OCI-LY7 (cell line): ENCODE measurements at places on chromosomes 5 and 9.

DNA sequence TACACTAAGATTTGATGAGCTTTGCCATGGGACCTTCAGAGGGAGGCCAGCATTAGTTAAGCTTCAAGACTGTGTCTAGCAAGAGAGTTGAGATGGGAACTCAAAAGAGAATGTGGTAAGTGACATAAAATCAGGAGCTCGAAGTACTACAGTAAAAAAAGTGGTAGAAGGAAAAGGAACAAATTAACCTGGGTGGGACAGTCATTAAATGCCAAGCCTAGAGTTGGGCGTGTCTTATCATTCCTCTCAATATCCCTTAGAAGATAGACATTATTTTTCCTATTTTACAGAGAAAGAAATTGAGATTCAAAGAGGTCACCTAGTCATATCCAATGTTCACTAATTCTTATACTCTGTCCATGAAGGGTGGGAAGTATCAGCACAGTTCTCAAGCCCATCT is 3.3 kb upstream of the TXN start:
- DNase-seq, result no peak

DNA sequence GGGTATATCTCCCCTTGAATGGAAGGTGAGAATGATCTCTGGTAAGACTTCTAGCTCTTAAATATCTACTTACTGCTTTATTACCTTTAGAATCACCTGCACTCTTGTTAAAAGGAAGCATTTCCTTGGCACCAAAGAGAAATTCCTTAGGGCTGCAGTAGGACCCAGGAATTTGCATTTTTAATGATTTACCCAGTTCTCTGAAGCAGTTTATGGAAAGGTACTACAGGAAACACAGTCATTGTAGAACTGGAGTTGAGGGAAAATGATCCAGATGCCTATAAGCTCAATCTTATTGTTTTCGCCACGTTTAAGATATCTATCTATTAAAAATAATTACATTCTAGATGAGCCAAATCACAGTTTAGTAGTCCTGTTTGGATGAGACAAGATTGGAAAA is 9.5 kb upstream of the C9 start:
- DNase-seq, result no peak

DNA sequence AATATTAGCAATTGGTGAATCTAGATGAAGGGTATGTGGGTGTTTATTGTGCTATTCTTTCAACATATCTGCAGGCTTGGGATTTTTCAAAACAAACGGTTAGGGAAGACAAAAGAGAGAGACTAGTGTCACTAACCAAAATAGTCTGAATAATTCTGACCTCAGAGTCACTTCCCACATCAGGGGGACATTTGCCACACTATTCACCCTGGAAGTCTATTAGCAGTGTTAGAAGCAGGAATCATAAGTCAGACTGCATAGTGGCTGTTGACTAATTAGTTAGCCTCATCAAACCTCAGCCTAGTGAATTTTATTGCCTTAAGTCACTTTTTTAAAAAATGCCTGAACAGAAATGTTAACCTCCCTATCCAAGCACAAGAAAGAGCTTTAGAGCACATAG is 169.2 kb upstream of the RGMB start:
- DNase-seq, result no peak

DNA sequence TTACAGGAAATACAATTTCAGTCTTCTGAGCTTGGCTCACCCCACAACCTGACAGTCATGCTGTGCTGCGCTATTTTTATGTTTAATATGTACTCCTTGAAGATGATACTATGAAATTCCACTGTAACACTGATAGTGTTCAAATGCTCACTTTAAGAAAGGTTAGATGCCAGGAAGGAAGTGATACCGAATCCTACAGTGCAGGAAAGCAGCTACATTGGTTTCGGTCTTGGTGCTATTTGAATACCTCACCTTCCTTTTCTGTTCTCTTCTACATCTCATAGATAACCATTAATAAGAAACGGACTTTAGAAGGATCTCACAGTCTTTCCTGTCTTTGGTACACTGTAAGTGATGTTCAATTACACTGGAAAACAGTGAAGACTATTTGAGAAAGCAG is 117.6 kb downstream of the SEMA5A start:
- no peak for DNase-seq

DNA sequence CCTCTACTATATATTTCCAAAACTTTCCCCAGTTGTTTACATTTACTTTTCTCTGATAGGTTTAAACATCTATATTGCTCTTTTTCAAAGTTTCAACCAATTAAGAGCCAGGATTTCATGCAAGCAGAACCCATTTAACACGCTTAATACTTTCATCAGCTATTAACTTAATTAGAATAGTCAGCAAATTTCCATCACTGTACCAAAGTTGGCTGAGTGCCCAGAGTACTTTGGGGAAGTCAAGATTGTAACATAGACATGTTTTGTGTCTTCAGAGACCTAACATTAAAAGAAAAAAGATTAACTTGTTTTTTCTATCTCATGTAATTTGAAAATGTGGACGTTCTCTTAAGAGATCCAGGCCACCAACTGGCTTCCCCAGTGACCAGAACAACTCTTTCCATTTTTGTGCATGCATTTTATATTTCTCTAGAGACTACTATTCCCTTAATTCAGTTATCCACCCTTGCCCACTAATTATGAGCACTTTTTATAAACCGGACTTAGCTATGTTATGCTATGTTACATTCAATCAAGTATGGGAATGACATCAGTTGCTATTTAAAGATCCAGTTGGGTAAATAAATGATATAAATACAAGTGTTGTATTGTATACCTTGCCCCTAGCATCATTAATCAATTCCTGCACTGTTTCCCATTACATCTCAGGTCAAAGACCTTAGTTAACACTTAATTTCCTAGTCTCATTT is 478.1 kb upstream of the NMUR2 start:
- no peak for DNase-seq

- peak; percentile 18 for DNase-seq
Measured at GRCh38 chr9:98168941-98169488, 23.4 kb downstream of the CORO2A start.

GRCh38 chr5:176637556-176637955 is 7.1 kb downstream of the EIF4E1B start:
- DNase-seq, result no peak

DNA sequence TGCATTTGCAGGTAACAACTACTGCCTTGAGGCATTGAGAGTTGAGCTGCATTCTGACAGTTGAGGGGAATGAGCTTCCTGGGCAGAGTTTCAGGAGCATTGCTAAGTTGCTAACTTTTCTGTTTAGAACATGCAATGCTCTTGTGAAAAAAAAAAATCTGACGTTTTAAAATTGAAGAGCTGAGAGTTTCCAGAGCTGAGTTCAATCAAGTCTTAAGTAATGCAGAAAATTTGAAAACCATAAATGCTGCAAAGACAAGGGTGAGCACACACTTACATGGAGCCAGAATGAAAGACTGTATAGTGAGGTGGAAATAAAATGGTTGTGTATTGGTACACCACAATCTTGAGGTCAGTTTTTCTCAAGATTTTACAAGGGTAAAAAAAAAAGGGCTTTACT is 166.0 kb downstream of the GABRB2 start:
- DNase-seq, result no peak

DNA sequence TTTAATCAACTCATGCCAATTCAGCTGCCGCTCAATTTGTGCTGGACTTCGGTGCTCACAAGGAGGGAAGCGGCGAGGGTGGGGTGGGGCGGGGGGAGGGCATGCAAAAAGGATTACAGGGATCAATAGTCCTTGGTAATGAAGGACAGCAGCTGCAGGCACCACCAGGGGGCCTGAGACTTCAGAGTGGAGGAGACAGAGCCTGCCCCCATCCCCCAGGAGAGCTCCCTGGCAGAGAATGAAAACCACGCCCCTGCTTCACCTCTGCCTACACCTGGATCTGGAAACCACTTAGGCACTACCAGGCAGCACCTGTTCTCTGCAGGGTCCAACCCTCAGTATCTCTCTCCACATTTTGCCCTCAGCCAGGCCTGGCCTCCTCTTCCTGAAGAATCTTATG is 155.6 kb downstream of the TRIM32 start:
- DNase-seq, result no peak

GRCh38 chr5:141564216-141564692 is 54.5 kb downstream of the DIAPH1 start:
- peak; percentile 97 for DNase-seq

- DNase-seq, result peak; percentile 7
Measured at GRCh38 chr5:172334196-172334595, 50.6 kb upstream of the UBTD2 start.

- DNase-seq, result peak; percentile 84
Measured at GRCh38 chr9:130689937-130690700, 3.5 kb upstream of the EXOSC2 start.

- no peak for DNase-seq
Measured at GRCh38 chr9:93582115-93582514, 5.7 kb downstream of the PHF2 start.

DNA sequence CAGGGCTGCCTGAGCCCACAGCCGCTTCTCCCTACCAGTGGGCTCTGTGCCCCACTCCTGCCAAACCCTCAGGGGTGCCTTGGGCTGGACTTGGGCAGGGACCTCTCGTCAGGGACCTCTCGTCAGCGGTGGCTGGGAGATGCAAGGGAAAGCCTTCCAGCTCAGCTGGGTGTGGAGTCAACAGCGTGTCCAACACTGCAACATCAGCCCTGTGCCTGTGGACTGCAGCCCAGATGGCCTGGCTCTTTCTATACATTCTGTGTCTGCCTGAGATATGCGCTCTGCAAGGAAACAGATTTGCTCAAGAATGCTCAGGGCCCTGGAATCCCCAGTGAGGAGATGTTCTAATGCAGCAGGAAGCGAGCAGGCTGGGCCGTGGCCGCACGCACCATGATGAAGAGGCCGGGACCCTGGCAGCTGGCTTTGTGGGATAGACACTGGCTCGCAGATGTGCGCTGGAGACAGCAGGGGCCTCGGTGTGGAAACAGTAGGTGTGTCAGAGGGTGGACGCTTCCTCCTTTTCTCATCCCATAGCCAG is 85.0 kb upstream of the COL5A1 start:
- DNase-seq, result no peak

- no peak for DNase-seq
Measured at GRCh38 chr9:4168526-4168925, 131.3 kb downstream of the GLIS3 start.

DNA sequence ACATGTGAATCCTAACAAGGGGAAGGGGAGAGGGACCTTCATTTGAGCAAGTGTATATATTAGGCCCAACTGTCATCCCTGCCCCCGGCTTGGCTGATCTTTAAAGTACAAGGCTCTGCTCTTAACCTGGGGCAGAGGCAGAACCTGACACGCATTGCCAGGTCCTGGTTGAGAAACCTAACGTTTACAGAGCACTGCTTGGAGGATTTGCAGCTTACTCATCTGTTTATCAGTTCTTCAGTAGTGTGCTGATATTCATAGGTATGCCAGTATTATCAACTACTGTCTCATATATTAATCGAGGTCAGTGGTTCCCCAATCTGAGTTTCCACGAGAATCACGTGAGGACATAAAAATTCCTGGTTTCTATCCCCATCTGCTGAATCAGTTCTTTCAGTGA is 50.4 kb downstream of the ACO1 start:
- DNase-seq, result no peak

DNA sequence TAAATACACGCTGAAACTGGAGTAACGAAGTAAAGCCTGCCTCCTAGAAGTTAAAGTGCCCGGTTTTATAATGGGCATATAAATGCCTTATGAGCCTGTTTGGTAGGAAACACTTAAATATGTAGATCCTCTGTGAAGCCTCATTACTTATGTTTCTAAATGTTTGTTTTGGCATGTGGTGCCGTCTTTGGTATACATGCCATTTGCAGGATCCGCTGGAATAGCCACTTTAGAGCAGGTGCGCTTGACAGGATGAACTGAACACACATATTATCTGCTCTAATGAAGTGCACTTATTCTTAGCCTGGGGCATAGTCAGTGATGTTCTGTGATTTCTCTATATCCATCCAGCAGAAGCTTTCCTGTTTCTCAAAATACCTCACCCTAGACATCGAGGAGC is 778.1 kb upstream of the WWC1 start:
- DNase-seq, result no peak

DNA sequence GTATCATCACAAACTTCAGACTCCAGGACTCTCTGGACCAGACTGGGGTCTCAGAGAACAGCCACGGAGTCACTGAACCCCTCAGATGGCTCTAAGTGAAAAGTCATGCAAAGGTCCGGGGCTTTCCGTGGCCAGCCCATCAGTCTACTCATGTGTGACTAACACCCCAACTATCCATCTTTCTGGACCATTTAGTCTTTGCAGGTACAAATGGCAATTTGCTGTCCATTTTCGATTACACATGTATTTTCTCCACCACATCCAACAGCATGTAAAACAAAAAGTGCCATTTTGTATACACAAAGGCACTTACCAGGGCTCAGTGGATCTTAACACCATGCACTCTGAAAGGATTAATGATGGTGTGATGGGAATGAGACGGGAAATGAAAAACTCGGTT is 387.7 kb downstream of the BNC2 start:
- no peak for DNase-seq

- no peak for DNase-seq
Measured at GRCh38 chr9:92976431-92976830, 29.1 kb downstream of the FGD3 start.

- DNase-seq, result no peak
Measured at GRCh38 chr9:98951967-98952366, 8.3 kb downstream of the COL15A1 start.

DNA sequence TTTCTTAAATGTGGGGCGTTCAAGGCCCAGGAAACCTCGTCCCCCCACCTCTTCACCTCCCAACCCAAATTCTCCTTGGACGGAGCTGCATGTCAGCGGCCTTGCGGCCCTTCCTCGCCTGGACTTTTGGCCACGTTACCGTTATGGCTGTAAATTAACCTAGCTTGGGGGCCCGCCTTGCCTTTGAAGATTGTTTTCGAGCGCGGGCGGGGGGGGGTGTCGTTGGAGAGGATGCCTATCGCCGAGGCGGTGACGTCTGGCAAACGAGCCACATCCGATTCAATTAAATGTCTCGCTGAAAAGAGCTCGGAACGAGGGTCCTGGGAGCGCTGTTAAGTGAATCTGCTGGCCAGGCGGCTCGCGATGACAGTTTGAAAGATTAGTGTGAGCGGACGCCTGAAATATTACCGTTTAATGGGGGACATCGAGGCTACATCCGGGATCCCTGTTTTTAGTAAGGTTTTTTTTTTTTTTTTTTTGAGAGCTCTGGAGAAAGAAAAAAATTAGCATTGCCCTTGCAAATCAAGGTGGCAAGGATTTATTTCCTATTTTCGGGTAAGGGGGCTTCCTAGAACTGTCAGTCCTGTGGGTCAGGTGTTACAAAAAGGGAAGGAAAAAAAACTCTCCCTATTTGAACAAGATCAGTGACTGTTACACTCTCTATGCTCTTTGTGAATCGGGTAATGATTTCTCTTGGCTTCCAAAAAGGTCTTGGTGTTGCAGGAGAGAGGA is 2.3 kb upstream of the NKX2-5 start:
- no peak for DNase-seq

- no peak for DNase-seq
Measured at GRCh38 chr5:158393457-158393856, 534.5 kb upstream of the CLINT1 start.

- no peak for DNase-seq
Measured at GRCh38 chr5:74274326-74274725, 366.2 kb downstream of the ENC1 start.
